ENCODE measurements at places on chromosomes 3 and 15. TPM values are rescaled to one million over a fixed set of nuclear protein-coding genes. Genes with fewer than 3 reads are reported as not detected.

DNA sequence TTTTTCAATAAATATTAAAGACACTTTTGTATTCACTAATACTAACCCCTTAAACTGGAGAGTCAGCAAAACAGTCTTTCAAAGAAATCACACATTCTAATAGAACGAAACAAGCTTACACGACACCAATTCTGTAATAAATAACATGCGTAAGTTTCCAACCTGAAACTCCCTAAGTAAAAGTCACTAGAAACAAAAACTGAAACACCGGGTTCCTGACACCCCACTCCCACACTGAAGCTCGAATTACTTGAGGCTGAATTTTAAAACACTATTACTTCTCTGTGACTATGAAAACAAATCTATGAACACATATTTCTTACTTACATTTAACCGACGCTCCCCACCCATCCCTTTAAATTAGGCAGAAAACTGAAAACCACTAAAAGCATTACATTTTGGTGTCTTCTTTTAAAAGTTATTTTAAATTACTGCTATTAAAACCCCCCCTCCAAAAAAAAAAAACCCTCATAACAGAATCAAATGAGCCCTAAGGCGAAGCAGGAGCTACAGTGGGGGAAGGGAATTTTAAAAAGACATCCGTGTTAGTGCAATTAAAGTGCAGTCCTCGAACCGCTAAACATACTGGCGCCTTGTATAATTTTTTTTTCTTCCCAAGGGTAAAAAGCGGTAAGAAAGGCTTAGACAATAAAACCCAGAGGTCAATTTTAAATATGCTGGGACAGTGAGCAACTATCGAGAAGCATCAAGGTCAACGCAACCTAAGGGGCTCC, 878 bp downstream of the SPPL2A start:
- peak overlapping the region; percentile 97 for H3K4me3 ChIP-seq
- H3K27ac ChIP-seq, result peak overlapping the region; percentile 96
- H3K27me3 ChIP-seq, result peaks cover 2% of the 10 kb centered on the region
- H3K36me3 ChIP-seq, result peaks cover 11% of the 10 kb centered on the region

DNA sequence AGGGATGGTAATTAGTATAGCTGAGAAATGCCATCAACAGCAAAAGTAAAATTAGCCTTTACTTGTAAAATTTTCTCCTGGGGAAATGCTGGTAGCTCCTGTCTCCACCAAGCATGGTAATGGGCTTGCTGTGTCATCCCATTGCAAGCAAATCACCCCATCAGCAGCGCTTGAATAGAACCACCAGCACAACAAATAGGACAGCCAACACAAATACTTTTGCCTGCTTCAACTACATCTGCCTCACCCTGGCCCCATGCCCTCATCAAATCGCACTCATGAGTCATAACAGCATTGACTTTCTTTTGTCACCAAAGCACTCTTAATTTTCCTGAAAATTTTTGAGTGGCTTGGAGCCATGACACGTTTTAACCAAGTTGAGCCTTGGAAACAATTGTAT, 52.6 kb downstream of the ERC2 start:
- DNase-seq, result no peak
- H3K4me3 ChIP-seq, result no peak overlapping the region
- no peak overlapping the region for H3K27ac ChIP-seq
- no peaks in the 10 kb centered on the region for H3K36me3 ChIP-seq

DNA sequence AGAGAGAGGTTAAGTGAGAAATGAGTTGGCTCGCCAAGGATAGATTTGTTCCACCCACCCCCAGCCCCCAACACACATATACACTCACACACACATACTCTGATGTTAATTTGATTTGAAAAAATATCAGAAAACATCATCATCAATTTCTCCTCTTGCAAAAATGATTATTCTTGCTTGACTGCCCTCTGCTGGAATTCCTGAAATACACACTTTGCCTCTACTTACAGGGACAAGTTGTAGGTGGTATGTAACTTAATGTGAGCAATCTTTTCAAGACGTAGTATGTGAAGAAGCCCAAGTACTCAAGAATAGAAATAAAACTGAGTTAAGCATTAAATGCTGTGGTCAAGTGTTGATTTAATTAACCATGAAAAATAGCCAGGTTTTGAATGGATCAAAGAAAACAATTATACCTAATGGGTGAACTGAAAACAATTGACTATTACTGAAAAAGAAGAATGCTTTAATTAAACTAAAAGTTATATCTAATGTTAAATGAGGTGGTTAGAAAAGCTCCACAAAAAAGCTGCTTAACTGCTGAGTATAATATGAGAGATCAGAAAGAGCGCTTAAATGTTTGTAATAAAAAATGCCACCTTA, 46.6 kb upstream of the MDFIC2 start:
- no peaks in the 10 kb centered on the region for H3K4me1 ChIP-seq
- H3K27ac ChIP-seq, result no peak overlapping the region
- H3K4me3 ChIP-seq, result no peak overlapping the region
- DNase-seq, result no peak

- H3K4me3 ChIP-seq, result no peak overlapping the region
- no peaks in the 10 kb centered on the region for H3K36me3 ChIP-seq
- H3K27me3 ChIP-seq, result peaks cover 12% of the 10 kb centered on the region
Measured at GRCh38 chr3:128006061-128007032, 45.9 kb upstream of the SEC61A1 start.

GRCh38 chr3:65793495-65794200, 245.1 kb downstream of the MAGI1 start:
- H3K27ac ChIP-seq, result no peak overlapping the region
- no peaks in the 10 kb centered on the region for H3K27me3 ChIP-seq
- no peaks in the 10 kb centered on the region for H3K4me1 ChIP-seq
- no peak for DNase-seq
- H3K4me3 ChIP-seq, result no peak overlapping the region

MKRN2OS gene
- not detected for total RNA-seq

ARPIN gene
- total RNA-seq, result 0.11 TPM

CCR9 gene
- total RNA-seq, result 21.6 TPM

HIGD2B gene
- 0.62 TPM for total RNA-seq
